Stimulated activated CD8-positive, alpha-beta memory T cell treated with anti-CD3 and anti-CD28 coated beads, Interleukin-15, amount 100 ng/mL, for 24 hours (primary cell): ENCODE measurements at places on chromosomes 16 and 17.

- no peak for DNase-seq
These were observed 164.6 kb downstream of the RPTOR start for GRCh38 chr17:80709090-80709695.

DNA sequence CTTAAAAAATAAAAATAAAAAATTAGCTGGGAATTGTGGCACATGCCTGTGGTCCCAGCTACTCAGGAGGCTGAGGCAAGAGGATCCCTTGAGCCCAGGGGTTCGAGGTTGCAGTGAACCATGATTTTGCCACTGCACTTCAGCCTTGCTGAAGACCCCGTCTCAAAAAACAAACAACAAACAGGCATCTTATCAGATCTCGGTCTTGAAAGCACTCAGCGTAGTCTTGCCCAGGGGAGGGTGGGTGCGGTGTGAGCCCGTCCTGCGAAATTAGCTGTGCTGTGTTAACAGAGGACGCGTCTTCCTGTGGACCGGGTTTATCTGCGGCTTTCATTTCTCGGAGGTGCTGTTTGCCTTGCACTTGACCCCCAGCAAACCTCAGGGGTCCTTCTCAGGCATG is 5.4 kb downstream of the GAA start:
- DNase-seq: no peak

DNA sequence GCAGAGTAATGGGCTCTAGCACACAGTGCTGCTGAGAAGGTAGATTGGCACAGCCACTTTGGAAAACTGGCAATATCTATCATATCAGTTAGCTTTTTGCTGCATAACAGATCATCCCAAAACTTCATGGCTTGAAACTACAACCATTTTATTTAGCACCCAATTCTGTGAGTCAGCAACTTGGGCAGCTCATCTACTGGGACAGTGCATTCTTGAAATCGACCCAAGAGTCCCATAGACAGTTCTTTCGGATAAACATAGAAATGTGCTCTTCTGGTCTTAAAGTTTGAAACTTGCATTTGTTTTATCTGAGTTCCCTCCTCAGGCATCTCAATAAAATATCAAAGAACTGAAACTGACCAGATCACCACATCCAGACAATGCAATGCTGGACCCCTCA is 76.7 kb downstream of the CEP112 start:
- DNase-seq: no peak

DNA sequence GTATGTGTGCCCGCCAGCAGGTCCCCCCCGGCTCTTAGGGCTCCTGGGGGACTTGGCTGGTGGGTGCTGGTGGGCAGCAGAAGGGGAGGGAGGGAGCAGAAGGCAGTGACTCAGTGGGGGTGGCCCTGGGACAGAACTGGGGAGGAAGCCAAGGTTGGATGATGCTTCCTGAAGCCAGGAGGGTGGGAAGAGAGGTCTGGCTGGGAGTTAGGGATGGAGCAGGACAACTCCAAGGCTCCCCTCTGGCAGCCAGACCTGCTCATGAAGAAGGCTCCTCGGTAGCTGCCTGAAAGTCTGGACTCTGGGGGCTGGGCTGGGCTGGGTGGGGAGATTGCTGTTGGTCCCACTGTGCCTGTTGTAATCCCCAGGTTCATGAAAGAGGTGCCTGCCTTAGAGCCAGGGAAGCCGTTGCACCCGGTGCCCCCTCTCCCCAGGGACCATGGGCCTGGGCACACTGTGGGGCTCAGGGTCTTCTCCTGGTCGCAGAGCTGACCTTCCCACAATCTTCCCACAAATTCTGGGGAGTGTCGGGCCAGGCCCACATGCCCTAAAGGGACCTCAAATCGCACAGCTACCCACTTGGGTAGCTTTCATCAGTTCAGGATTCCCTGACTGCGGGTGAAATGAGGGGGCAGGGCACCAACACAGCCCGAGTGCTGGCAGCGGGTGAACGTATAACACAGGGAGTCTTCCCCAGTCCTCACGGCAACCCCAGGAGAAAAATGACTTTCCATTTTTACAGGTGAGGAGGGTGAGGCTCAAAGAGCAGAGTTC is 1.1 kb upstream of the PLEKHG4 start:
- no peak for DNase-seq

- no peak for DNase-seq
These were observed 19.3 kb downstream of the POLR3K start for GRCh38 chr16:33877-34647.

GRCh38 chr17:19768046-19768782 is 20.1 kb upstream of the ALDH3A1 start:
- no peak for DNase-seq

- DNase-seq: no peak
These were observed 8.3 kb downstream of the C1QTNF1 start for GRCh38 chr17:79031996-79032875.

GRCh38 chr16:9868606-9869149 is 313.6 kb downstream of the GRIN2A start:
- no peak for DNase-seq

GRCh38 chr16:49524216-49524946 is 150.8 kb downstream of the C16orf78 start:
- DNase-seq: no peak

GRCh38 chr16:1403733-1404132 is 10.8 kb downstream of the UNKL start:
- DNase-seq: no peak

GRCh38 chr17:73546114-73546513 is 98.1 kb downstream of the SDK2 start:
- no peak for DNase-seq

- DNase-seq: no peak
These were observed 11.6 kb downstream of the CD7 start for GRCh38 chr17:82305727-82306300.

GRCh38 chr17:79082311-79083190 is 7.9 kb downstream of the ENGASE start:
- peak; percentile 31 for DNase-seq

DNA sequence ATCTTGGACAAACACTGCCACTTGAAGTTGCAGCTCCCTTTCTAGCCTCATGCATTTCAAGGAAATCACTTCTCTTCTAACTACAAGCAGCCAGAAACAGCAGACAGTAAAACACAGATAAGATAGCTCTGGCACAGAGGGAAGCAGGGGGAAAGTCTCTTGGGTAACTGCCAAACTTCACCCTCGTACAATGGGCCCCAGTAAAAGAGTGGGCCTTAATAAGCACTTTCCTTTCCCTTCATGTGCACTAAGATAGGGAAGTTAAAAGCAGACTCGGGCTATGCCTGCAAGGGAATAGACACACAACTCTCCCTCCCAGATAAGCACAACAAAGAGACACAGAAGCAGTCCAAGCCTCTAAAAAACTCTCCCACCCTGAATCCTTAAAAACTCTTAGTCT is 4.2 kb upstream of the KRTAP4-5 start:
- DNase-seq: no peak

DNA sequence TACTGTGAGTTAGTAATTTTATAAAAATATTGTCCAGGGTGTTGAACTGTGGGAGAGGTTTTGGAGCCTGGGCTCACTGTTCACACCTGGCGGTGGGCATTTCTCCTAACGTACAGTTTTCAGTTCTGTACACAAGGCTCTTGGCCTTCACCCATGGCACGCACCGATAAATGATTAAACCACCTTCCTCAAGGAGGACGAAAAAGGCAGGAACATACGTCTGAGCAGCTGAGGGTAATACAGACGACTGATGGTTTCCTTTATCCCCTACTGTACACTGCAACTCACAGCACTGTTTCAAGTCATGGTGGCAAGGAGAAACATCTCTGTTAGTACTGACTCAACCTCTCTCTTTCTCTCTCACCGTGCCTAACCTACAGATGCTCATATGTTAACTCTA is 1.4 kb upstream of the ST6GALNAC1 start:
- DNase-seq: no peak

DNA sequence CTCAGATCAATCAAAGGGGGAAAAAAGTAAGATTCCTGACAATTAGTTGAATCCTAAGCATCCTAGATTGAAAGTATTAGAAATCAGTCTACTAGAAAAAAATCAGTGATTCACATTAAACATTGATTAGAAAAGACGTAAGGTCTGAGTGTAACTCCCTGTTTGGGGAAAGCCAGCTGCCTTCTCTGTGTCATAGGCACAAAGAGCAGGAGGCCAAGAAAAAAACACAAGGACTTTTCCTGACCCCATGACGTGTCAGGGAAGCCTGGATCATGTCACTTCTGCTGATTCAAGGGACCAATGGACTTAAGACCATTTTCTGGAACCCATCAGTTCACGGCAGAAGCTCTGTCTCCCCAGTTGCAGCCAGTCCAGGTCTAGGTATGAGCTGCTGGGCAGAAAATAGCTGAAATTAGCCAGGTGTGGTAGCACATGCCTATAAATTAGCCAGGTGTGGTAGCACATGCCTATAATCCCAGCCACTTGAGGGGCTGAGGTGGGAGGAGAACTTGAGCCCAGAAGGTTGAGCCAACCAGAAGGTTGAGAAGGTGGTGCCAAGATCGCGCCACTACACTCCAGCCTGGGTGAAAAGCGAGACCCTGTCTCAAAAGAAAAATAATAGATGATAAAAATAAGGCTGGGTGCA is 35.9 kb downstream of the RANBP10 start:
- no peak for DNase-seq

DNA sequence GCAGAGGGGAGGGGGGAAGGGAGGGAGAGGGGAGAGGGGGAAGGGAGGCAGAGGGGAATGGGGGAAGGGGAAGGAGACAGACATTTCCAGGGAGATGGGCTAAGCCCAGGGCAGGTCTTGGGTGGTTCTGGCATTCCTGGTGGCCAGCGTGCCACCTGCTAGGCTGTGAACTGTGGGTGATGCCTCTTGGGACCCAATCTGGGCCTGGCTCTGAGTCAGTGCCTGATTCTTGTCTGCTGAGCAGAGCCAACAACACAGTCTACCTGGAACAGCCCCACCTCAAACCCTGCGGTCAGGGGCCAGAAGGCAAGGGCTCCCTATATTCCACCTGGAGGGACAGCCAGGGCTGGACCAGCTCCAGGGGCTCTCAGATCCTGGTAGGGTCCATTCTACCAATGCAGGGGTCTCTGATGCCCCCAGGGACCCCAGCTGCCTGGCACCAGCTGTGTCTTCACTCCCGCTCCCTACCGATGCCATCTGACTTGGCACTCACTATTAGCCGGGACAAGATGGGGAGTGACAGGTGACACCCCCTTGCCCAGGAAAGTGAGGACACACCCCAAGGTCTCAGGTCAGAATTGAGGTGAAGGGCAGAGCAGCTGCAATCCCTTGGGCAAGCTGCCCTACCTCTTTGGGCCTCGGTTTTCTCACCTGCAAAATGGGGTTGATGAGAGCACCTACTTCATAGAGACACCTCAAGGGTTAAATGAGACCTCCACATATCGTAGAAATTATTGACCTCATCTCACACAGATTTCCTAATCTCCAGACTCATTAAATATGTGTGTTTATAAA is 87.2 kb downstream of the LITAF start:
- no peak for DNase-seq
